Tibial artery (tissue), 4 donors: ENCODE measurements at places on chromosomes 3 and 15.
A peak's percentile ranks its signal among the peaks of the same experiment; 100 is the strongest.

DNA sequence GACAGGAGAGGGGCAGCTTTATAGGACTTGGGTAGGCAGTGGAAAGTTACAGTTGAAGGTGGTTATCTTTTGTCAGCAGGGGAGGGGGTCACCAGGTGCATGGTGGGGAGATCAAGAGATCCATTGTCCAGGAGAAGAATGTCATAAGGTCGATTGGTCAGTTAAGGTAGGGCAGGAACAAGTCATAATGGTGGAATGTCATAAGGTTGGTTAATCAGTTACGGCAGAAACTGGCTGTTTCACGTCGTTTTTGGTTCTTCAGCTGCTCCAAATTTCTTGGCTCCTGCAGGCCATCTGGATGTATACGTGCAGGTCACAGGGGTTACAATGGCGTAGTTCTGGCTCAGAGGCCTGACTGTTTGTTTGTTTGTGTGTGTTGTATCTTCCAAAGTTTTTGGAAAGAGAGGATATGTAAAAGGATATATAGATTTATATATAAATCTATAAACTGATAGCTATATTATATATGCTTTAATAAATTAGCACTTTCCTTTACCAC, 565.1 kb downstream of the ZNF385D start:
- no peak overlapping the region for H3K27ac ChIP-seq
- H3K27me3 ChIP-seq: no peaks in the 10 kb centered on the region
- H3K36me3 ChIP-seq: no peaks in the 10 kb centered on the region
- H3K4me1 ChIP-seq: no peaks in the 10 kb centered on the region
- no peak for DNase-seq
- no peak overlapping the region for H3K4me3 ChIP-seq

DNA sequence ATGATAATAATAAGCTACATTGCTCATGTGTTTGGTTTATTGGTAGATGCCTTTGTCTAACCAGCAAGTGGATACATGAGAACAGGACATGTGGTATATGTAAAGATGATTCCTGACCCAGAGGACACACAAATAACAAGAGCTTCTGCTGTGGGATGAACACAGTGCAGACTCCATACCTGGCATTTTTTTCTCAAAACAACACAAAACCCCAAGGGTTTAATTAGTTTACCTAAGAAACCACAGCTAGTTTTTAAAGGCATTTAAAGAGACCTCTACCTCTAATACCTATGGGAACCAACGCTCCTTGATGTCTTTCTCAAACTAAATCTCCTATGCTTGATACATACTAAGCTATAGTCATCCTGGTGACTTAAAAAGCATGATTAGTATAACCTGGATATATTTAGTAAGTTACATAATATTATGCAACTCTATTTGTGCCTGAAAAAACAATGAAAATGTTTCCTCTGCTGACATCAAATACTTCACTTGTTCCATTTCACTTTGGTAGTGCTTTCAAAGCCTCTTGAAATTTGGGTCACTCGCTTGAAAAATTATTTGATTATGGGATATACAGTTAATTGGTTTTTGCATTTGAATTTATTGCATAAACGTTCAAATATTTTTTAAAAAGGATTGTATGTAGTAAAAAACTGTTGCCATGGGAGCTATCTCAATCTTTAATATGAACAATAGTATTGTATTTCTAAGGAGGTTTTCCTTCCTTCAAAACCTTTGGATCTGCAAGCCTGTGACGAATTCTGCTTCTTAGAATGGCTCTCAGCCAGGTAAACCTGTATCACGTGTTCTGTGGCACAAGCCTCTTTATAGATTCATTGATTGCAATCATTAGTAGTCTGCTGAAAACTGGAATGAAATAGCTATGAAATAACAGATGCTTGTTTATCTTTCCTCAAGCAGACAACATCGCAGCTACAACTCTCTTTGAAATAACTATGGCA, 233.0 kb upstream of the KCNMB2 start:
- H3K36me3 ChIP-seq: no peaks in the 10 kb centered on the region
- H3K27me3 ChIP-seq: no peaks in the 10 kb centered on the region
- no peak overlapping the region for H3K27ac ChIP-seq

- no peaks in the 10 kb centered on the region for H3K4me1 ChIP-seq
- DNase-seq: no peak
- H3K27ac ChIP-seq: no peak overlapping the region
- H3K4me3 ChIP-seq: no peak overlapping the region
- H3K36me3 ChIP-seq: no peaks in the 10 kb centered on the region
Measured at GRCh38 chr3:115227461-115227860, 80.4 kb upstream of the ZBTB20 start.

- no peaks in the 10 kb centered on the region for H3K4me1 ChIP-seq
- H3K27ac ChIP-seq: no peak overlapping the region
- peaks cover 26% of the 10 kb centered on the region for H3K36me3 ChIP-seq
- no peaks in the 10 kb centered on the region for H3K27me3 ChIP-seq
Measured at GRCh38 chr3:68973639-68974038, 39.8 kb downstream of the EOGT start.

- no peaks in the 10 kb centered on the region for H3K4me1 ChIP-seq
- H3K4me3 ChIP-seq: no peak overlapping the region
- H3K36me3 ChIP-seq: peaks cover 24% of the 10 kb centered on the region
- H3K27ac ChIP-seq: peak overlapping the region; percentile 35
- DNase-seq: no peak
- no peaks in the 10 kb centered on the region for H3K27me3 ChIP-seq
Measured at GRCh38 chr3:132605374-132605792, 8.3 kb downstream of the ACKR4 start.

GRCh38 chr15:62306851-62307504, 141.9 kb upstream of the C2CD4B start:
- peaks cover 5% of the 10 kb centered on the region for H3K4me1 ChIP-seq
- no peaks in the 10 kb centered on the region for H3K36me3 ChIP-seq
- H3K4me3 ChIP-seq: no peak overlapping the region
- peaks cover 2% of the 10 kb centered on the region for H3K27me3 ChIP-seq

DNA sequence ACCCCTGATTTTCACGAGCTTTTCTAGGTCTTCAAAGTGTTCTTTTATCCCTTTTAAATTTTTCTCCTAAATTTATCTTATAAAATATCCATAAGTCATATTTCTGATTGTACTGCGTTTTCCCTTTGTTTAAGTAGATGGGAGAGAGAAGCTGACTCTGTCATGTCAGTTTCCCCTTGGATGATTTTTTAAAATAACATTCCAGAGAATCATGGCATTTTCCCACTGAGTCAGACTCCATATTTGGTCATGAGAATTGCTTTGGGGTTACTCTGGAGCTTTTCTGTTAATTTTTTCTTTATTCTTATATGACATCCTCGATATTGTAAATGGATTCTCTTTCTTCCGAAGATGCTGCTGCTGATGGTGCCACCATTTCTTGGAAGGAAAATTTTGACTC, 28.6 kb upstream of the UMPS start:
- no peaks in the 10 kb centered on the region for H3K27me3 ChIP-seq
- no peak overlapping the region for H3K4me3 ChIP-seq
- no peak overlapping the region for H3K27ac ChIP-seq
- H3K4me1 ChIP-seq: no peaks in the 10 kb centered on the region
- no peak for DNase-seq

GRCh38 chr15:38658431-38658830, 93.8 kb upstream of the RASGRP1 start:
- no peak overlapping the region for H3K4me3 ChIP-seq
- H3K27me3 ChIP-seq: no peaks in the 10 kb centered on the region
- H3K27ac ChIP-seq: no peak overlapping the region
- DNase-seq: no peak
- H3K4me1 ChIP-seq: no peaks in the 10 kb centered on the region

DNA sequence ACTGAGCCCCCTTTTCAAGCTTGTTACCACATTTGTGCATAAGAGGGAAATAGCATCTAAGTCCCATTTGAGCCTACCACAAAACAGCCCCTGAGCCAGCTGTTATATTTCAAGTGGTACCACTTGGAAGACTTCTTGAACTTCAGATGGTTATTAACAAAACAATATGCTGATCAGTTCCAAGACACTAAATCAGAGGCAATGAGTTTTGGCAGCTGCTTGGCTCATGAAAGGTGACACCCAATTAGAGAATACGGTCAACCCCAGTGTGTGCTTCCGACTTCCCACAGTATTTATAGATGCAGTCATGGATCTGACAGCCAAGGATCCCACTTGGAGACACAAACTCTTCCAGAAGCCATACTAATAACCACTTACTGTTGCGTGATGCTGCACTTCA, 469.6 kb upstream of the PPP2R3A start:
- H3K36me3 ChIP-seq: no peaks in the 10 kb centered on the region
- H3K27me3 ChIP-seq: no peaks in the 10 kb centered on the region
- H3K4me1 ChIP-seq: no peaks in the 10 kb centered on the region
